ENCODE measurements at places on chromosomes 7 and 10.
A peak's percentile ranks its signal among the peaks of the same experiment; 100 is the strongest.

GRCh38 chr7:47180516-47180826 lies 401.4 kb downstream of the TNS3 start:
- no peak for DNase-seq

GRCh38 chr7:121341933-121342332 lies 13.1 kb downstream of the WNT16 start:
- DNase-seq, result no peak

DNA sequence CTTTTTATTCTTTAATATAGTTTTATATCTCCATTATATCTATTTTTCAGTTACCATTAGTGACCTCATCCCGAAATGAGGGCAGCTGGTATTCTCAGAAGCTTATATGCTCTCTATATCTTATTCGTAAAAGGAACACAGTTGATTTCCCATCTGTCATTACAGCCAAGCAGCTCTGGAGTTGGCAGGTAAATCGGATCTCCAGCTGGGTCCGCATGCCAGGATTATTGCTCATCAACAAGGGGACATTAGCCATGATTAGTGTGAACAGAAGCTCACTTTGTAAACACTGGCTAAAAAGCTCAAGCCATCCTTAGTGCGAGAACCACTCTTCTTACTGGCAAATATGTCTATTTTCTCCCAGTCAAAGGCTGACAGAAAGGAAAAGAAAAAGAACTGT lies 180.3 kb downstream of the NPSR1 start:
- no peak for DNase-seq

GRCh38 chr10:101903827-101904550 lies 60.4 kb upstream of the KCNIP2 start:
- no peak for DNase-seq

- no peak for DNase-seq
These were observed 36.9 kb upstream of the DOCK1 start for GRCh38 chr10:126868371-126868770.

- DNase-seq, result no peak
These were observed 115.3 kb downstream of the ZNF33B start for GRCh38 chr10:42523098-42523497.

DNA sequence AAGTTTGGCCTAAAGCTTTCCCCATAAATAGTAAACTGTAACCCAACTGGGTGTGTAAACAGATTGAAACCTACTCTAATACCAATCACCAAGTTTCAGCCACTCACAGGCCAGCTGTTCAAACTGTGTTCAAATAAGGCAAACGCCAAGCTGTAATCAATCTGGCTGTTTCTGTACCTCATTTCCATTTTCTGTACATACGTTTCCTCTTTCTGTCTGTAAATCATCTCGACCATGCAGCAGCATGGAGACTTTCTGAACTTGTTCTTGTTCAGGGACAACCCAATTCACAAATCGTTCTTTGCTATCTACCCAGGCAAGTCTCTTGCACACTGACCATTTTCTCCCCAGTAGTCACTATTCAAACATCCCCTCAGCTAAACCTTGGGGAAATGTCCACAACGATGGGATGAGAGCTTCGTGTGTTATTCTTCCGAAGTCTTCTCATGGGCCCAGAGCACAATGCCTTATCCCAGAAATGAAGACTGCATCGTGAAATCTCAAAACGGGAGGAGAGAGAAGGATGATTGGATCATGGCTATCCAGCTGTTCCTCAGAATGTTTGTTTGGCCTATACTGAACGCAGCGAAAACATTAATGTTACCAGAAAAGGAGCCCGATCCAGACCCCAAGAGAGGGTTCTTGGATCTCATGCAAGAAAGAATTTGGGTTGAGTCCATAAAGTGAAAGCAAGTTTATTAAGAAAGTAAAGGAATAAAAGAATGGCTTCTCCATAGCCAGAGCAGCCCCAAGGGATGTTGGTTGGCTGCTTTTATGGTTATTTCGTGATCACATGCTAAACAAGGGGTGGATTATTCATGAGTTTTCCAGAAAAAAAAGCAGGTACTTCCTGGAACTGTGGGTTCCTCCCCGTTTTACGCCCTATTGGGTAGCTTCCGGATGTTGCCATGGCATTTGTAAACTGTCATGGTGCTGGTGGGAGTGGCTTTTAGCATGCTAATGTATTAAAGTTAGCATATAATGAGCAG lies 86.2 kb downstream of the SLC16A9 start:
- no peak for DNase-seq

- DNase-seq, result peak; percentile 43
These were observed 52.2 kb downstream of the PWWP2B start for GRCh38 chr10:132449051-132449810.

GRCh38 chr7:17682586-17682985 lies 257.7 kb downstream of the SNX13 start:
- no peak for DNase-seq

GRCh38 chr7:27271384-27271783 lies 28.8 kb downstream of the EVX1 start:
- no peak for DNase-seq
